ENCODE measurements at places on chromosomes 1 and 21.

DNA sequence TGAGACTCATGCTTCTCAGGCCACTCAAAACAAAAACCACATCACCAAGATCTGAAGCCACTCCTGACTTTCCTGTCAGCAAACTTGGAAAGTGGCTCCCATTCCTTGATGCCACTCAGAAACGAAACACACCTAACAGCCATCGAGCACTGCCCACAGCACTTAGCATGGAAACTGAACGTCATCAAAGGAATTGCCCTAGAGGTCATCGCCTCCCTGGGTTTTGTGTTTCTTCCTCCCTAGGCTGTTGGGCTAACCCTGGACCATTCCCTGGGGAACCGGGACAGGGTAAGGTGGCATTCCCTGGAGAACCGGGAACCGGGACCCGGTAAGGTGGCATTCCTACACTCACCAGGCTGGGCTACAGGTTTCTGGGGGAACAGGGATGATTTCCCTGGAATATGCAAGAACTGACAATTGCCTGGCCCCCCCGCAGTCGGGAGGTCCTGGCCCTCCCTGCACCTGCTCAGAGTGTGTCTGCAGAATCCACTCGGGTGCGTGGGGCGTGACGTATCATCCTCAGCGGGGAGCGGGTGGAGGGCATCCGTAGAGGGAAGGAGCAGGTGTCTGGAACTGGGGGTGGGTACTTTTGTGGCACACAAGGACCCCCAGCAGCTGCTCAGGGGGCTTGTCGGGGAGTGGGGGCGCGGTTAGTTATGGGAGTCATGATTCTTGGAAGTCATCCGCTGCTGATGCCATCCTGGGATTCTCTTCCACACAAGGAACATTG is 30.3 kb downstream of the SLC45A1 start:
- peak; percentile 60 for DNase-seq

GRCh38 chr1:245827301-245827700 is 672.5 kb downstream of the KIF26B start:
- no peak for DNase-seq

DNA sequence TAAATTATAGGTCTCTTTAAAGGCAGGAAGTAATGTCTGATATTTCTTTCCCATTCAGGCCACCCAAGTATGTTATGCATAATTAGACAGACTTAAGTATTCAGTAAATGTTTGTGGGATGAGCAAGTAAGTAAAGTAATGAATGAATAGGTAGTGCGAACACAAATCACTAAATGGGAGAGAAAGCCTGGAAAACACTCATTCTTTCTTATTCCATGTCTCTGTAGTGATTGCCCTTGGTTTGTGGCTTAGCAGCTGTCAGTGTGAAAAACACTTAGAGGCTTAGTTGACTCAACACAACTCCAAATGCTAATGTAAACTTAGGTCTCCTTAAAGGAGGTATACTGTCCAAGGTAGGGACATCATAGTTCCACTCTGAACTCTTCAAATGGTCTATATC is 182.5 kb downstream of the ZC3H11B start:
- no peak for DNase-seq

DNA sequence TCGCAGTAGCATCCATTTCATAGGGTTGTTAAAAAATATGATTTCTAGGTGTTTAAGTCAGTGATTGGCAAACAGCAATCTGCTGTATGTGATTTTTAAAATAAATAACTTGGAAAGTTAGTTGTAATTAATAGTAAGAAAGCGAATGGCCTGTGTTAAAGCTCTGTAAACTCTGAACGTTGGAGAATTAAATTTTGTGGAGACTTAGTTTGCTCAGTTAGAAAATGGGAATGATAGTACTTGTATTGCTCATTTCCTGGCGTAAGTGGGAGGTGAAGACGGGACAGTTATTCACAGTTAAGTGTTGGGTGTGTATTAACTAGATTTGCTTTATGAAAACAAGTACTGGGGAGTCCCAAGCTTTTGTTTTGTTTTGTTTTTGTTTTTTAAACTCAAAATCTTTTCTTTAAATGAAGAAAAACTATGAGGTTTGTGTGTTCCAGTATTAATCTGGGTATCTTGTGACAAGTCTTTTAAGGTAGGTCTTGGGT is 995 bp downstream of the CACYBP start:
- no peak for DNase-seq

DNA sequence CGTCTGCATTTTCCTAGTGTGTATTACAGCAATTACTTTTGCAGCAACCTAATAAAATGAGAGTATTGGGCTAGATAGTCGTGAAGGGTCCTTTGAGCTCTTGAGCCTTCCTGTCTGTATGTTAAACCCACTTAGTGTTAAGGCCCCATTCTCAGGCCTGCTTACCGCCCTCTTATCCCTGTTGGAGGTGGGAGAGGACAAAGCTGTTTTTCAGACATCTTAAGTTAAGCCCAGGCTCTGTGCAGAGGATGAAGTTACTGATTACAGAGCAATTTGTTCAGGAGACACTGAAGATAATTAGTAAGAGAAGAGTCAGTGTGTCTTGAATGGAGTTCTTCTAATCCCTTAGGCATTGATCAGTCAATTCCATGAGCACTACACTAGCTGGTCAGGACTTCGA is 114.6 kb downstream of the UCK2 start:
- DNase-seq = no peak

GRCh38 chr1:43660355-43660754 is 10.4 kb downstream of the KDM4A start:
- no peak for DNase-seq

GRCh38 chr21:41258617-41259016 is 58.0 kb upstream of the FAM3B start:
- DNase-seq = no peak

DNA sequence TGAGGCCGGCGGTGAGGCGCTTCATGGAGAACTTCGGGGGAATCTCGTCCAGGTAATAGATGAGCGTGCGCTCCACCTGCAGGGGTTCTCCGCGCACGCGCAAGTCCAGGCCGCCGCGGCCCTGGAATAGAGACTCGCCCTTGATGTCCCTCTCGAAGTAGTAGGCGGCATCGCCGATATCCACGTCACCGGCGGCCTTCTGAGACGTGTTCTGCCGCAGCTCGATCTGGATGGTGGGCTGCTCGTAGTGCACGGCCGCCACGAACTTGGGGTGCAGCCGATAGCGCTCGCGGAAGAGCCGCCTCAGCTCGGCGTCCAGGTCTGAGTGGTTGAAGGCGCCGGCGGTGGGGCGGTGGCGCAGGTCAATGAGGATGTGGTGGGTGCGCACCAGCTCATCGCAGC is 726 bp downstream of the TACSTD2 start:
- peak; percentile 21 for DNase-seq

DNA sequence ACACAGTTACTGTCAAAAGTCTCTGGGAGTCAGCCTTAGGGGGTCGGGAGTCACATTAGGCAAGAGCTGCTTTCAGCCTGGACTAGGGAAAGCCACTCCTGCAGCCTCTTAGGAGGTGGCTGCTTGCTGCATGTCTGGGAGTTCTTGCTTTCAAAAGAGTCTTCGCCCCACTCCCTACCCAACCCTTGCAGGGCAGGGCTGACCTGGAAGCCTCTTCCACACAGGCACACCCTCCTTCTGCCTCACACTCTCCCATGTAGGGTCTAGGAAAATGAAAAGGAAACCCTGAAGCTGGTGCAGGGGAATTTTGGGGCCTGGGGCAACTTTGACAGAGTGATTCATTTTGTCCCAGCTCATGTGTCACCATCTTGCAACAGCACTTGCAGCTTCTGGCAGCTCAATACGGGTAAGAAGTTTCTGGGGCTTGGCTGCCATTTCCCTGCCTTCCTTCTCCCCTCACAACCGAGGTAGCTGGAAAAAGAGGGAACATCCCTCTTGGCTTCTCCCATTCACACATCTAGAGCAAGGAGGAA is 37.3 kb downstream of the KCND3 start:
- DNase-seq = no peak

- no peak for DNase-seq
Observed at GRCh38 chr21:21383126-21383525, 384.9 kb downstream of the NCAM2 start.

- no peak for DNase-seq
Observed at GRCh38 chr1:89125913-89126580, at the start of gene GBP2. Gene GBP2 (minus strand): TSS chr1:89126114. CDS start chr1:89121966, 4,148 bp downstream.
